Activated naive CD4-positive, alpha-beta T cell (primary cell): ENCODE measurements at places on chromosomes 7 and 10.

GRCh38 chr7:139586286-139586685 lies 62.8 kb downstream of the CLEC2L start:
- DNase-seq = no peak

DNA sequence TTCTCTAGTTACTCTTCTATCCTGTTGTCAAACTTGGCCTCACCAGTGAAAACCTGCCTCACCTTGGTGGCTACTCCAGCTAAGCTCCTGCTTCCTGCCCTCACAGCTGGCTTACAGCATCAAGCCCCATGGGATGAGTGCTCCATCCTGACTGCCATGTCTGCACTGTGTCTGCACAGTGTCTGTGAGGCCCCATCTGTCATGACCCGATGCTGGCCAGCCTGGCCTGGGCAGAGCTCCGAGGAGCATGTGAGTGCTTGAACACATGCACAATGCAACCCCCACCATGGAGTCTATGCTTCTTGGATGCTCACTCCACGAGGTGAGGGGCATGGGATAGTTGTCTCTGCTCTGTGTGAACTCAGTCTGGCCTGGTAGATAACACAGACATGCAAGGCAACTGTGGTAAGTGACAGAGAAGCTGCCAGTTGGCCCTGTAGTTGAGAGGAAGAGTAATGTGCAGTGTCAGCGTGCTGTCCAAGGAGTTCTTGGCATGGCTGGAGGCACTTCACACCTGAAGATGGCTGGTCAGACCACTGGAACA lies 207.1 kb upstream of the ZNF32 start:
- DNase-seq = no peak

DNA sequence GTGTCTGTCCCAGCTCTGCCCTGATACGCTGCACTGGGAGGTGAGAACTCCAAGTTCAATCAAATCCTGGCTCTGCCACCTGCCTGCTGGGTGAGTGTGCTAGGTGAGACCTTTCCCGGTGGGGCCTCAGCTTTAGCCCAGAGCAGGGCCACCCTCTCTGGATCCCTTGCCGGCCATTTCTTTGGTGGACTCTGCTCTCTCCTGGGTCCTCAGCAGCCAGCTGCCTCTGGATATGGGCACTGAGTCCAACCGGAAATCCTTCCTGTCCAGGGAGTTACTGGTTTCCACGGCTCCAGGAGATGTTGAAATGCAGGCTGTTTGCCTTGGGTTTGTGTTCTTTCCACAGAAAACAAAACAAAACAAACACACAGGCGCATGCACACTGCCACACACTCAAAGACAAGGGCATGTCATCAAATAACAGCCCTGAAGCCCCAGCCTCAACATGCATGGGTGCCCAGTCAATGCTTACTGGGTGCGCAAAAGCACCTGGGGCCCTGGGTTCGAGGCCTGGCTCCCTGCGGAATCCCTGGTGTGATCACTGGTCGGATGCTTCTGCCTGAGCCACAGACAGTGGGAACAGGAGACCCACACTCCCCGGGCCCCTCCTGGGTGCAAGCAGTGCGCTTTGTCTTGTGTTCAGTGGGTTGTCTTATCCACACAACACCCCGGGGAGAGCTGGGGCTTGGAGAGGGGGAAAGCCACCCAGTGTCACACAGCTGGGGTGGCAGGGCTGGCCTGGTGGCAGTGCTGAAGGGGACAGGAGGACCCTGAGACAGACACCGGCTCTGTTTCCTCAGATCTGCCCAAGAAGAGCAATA lies 33.1 kb downstream of the PPIF start:
- DNase-seq = no peak

DNA sequence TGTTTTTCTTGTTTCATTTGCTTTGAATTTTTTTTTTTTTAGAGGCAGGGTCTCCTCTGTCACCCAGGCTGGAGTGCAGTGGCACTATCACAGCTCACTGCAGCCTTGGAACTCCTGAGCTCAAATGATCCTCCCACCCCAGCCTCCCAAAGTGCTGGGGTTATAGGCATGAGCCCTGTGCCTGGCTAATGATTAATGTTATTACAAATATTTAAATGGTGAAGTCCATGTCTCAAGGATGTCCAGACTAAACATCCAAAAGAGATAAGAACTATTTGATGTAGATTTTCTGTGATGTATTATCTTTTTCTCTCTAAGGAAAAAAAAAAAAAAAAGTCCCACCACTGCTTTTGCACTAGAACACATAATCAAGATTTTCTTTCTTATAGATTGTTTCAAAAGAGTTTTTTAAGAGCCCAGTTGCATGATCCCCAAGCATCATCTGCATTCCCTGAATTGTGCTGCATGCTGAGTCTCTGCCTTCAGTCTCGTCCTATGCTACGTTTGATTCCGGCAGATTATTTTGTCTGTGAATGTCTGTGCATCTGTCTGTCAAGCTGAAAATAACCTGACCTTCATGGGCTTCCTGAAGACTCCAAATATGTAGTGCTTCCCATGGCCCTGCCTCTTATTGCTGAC lies 33.4 kb downstream of the MACROH2A2 start:
- no peak for DNase-seq

GRCh38 chr7:112982441-112983063 lies 104.1 kb downstream of the GPR85 start:
- DNase-seq = no peak

- DNase-seq = no peak
Observed at GRCh38 chr7:2032876-2033407, 199.8 kb downstream of the MAD1L1 start.

DNA sequence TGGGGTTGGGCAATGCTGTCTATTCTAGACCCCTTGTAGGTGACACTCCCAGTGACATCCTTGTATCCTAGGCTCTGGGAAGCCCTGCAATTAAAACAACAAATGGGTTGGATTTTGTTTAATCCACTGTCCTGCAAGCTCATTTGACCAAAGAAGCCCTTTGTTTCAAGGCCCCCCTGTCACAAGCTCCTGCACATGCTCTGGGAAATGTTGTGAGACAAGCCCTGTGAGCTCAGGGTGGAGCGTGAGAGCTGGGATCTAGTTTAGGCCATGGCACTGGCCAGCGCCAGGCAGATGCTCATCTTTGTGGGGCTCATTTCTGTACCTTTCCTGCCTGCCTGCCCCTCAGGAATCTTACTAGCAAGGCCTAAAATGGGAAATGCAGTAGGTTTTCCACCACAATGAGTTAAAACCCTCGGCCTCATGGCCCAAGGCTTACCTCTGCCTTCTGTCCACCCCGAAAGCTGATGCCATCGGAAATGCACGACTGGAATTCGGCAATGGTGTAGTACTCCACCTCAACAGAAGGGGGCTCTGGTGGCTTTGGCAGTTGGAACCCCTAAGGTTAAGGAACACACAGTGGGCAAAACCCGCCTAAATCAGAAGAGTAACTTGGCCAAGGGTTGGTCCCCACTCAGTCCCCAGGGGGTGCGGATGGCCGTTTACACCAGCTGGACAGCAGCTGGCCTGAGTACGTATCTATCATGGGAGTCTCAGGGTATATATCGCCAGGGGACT lies 112.0 kb downstream of the NEURL1 start:
- DNase-seq = peak; percentile 8

GRCh38 chr10:107665459-107665858 lies 501.0 kb upstream of the SORCS1 start:
- DNase-seq = no peak

DNA sequence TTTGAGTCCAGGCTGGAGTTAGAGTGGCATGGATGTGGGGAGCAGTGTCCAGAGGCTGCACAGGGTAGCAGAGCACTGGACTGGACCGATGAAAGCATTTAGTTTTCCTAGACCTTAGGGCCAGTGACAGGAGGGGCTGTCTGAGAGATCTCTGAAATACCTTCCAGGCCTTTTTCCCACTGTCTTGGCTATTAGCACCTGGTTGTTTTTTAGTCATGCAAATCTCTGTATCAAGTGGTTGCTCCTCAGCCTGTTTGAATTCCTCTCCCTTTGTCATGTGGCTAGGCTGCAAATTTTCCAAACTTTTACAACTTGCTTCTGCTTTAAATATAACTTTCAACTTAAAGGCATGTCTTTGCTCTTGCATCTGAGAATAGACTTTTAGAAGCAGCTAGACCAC lies 504.3 kb upstream of the VSTM2A start:
- DNase-seq = no peak

DNA sequence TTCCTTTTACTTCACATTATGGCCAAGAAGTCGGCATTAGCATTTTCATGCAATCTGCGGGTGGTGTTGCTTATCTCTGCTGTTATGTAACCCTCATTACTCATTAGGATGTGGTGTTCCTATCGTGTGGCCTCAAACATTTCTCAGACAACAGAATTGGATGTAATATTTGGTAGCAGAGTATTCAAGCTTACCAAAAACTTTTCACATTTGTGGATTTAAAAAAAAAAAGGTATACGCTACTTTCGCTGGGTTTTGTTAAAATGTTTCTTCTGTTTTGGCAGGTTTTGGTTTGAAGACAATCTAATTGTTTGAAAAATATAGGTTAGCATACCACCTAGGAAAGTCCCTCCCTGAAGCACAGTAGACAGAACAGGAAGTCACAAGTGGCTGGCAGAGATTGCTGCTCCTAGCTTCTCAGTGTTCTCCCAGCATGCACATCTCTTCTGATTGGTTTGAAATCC lies 128.8 kb downstream of the GATA3 start:
- no peak for DNase-seq

DNA sequence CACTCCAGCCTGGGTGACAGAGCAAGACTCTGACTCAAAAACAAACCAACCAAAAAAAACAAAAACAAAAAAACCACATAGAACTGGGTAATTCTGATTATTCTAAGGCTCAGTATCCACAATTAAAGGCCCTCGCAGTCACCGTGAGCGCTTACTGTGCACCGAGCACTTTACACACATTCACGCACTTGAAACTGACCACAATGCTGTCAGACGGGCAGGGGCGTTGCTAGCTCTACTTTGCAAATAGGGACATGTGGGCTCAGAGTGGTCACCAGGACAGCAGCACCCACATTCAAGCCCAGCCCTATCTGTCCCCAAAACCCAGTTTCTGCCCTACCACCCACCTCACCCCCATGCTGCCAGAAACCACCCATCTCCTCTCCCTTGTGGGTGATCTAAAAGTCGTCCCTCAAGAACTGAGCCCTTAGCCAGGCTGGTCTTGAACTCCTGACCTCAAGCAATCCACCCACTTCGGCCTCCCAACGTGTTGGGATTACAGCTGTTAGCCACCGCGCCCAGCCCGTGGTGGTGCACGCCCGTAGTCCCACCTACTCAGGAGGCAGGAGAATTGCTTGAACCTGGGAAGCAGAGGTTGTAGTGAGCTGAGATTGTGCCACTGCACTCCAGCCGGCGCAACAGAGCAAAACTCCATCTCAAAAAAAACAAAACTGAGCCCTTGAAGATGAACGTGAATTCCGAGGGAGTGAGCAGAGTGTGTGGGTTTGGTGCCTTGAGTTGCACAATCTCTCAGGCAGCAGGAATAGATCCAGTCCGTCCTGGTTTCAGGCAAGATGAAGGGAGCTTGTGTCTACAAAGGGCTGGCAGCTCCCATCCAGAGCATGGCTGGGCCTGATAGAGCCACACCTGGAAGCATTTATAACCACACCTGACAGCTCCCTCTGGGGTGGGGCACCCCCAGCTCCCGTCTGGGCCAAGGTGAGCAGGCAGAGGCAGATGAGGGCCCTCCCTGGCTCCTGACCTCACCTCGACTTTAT lies 5.4 kb upstream of the HSPB1 start:
- no peak for DNase-seq

- no peak for DNase-seq
Observed at GRCh38 chr10:89337484-89337883, 9.7 kb downstream of the IFIT3 start.

DNA sequence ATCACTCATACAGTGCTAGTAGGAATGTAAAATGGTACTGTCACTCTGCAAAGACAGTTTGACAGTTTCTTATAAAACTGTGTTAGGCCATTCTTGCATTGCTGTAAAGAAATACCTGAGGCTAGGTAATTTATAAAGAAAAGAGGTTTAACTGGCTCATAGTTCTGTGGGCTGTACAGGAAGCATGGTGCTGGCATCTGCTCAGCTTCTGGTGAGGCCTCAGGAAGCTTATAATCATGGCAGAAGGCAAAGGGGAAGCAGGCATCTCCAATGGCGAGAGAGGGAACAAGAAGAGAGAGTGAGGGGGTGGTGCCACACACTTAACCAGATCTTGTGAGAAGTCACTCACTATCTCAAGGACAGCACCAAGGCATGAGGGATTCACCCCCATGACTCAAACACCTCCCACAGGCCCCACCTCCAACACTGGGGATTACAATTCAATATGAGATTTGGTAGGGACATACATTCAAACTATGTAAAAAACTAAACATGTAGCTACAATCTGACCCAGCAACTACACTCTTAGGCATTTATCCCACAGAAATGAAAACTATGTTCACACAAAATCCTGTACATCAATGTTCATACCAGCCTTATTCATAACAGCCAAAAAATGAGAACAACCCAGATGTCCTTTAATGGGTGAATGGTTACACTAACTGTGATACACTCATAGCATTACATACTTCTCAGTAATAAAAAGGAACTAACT lies 5.0 kb downstream of the ALDH18A1 start:
- DNase-seq = no peak

DNA sequence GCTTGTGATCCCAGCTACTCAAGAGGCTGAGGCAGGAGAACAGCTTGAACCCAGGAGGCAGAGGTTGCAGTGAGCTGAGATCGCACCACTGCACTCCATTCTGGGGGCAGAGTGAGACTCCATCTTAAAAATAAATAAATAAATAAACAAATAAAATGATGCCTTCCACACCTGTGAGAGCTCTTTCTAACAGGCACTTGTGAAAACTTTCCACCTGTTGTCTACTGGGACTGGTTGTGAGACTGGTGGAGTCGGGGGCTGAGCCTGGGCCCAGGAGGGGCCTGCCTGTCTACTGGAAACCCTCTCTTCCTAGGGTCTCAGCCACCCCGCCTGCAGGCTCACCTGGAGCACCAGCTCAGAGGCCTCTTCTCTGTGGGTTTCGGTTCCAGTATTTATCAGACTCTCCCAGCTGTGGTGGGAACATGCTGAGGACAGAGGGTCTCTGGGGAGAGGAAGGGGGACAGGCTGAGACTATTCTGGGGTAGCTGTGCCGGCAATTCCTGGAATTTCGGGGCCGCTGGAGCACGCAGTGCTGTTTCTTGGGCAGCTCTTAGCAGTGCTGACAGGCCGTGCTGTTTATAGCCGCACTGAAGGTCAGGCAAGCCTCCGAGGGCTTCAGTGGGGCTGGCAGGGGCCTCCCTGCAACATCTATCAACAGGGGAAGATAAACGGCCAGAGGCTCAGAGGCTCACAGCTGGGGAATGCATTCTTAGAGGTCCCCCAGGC lies 3.8 kb downstream of the LDB3 start:
- no peak for DNase-seq

- DNase-seq = no peak
Observed at GRCh38 chr7:44098092-44099068, 5.8 kb upstream of the AEBP1 start.

- no peak for DNase-seq
Observed at GRCh38 chr7:50206453-50207250, 97.9 kb upstream of the IKZF1 start.

GRCh38 chr7:50957855-50958254 lies 175.2 kb upstream of the GRB10 start:
- DNase-seq = no peak
